Astrocyte of the spinal cord (primary cell): ENCODE measurements at places on chromosomes 3 and 15.

GRCh38 chr3:38644016-38644661 is 5.3 kb downstream of the SCN5A start:
- no peak for DNase-seq

DNA sequence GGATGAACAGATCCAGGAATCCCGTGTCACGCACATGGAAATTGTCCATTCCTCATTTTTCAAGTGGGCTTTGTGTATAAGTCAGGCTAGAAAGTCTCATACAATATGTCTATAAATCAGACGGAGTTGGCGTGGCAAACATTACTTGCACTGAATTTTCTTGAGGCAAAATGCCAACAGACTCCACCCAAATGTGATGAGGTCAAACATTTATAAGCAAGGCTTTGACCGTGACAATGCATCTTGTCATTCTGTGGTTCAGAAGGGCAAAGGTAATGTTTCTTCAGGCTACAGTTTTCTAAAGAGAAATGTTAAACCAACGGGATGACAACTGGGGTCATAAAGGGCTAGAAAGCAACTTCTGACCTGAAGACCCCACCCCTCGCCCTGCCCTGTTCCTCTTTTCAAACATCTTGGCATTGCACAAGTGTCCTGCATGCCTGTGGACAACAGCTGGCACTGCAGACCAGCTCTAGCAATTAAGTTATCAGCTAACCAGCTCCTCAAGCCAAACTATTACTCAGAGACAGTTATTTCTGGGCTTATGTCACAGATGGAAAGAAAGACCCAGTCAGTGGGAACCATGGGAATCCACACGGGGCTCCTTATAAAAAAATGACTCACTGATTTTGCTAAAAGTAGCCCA is 36.5 kb upstream of the SPTBN5 start:
- peak; percentile 95 for DNase-seq

- no peak for DNase-seq
These were observed 52.5 kb downstream of the CPN2 start for GRCh38 chr3:194298331-194299227.

- peak; percentile 96 for DNase-seq
These were observed 65.4 kb downstream of the AQP9 start for GRCh38 chr15:58203537-58203936.

DNA sequence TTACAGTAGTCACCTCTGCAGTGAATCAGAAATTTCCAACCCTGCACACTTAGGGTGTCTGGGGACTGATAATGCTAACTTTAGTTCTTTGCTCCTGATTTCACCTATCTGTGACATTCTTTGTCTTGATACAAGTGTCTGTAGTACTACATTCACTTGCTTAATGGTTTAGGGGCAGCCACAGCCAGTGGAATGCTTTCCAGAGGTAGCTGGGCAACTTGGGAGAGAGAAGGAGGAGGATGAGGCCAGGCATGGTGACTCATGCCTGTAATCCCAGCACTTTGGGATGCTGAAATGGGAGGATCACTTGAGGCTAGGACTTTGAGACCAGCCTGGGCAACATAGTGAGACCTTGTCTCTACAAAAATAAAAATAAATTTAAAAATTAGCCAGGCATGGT is 8.5 kb downstream of the BAHD1 start:
- DNase-seq = no peak

GRCh38 chr15:34725556-34725955 is 29.2 kb downstream of the GJD2 start:
- DNase-seq = no peak

DNA sequence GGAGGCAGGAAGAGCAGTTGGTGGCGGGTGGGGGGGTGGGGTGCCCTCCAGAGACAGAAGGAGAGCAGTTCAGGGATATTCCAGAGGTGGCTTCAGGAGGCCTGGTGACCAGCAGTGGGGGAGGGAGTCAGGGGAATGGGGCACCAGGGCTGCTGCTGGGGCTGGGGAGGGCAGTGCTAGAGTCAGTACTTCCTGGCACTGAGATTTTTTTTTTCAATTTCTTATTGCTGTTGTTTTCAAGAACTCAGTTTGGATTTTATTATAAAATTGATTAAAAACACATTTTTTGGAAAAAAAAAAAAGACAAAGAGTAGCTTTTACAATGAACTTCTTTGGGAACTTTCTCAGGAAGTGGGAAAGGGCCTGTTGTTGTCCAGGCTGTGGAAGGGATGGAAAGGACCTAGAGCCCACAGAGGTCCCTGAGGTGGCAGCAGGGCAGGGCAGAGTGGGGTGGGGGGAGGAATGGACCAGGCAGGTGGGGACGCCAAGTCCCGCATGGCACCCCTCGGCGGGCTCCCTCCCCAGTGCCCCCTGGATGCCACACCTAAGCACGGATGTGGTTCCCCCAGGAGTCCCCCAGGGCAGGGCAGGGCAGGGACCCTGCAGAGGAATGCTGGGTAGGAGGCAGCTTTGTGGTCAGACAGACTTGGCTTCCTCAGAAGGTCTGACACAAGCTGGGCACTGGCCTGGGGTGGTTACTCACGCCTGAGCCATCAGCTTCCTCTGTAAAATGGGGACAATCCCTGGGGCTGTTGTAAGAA is 8.5 kb upstream of the ANPEP start:
- peak; percentile 42 for DNase-seq

DNA sequence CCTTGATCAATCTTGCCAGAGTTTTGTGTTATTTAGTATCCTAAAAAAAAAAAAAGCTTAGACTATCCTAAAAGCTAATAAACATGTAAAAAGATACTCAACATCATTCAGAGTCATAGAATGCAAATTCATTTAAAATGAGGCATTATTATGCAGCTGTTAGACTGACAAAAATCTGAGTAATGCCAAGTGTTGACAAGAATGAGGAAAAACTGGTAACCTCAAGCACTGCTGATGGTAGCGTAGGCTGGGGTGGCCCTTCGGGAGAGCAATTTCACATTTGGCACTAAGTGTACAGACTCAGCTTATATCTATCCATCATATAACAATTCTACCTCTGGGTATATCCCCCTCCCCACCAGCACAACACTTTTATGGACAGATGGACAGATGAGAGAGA is 280.4 kb downstream of the RAP2B start:
- DNase-seq = no peak

DNA sequence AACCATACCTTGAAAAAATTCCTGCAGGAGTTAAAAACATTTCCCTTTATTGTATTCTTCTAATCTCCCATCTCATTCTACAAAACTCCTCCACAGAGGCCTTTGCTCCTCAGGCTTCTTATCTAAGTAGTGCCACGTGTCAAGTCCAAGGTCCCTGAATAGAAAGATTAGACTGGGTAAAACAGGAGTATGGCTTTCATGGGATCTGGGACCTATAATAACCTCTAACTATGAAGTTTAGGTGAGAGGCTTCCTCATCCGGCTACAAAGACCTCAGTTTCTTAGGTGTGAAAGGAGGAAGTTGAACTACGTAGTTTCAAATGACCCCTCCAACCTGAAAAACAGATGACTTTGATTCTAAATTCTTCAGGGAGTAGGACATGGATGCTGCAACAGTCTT is 20.0 kb downstream of the GPR15 start:
- no peak for DNase-seq

DNA sequence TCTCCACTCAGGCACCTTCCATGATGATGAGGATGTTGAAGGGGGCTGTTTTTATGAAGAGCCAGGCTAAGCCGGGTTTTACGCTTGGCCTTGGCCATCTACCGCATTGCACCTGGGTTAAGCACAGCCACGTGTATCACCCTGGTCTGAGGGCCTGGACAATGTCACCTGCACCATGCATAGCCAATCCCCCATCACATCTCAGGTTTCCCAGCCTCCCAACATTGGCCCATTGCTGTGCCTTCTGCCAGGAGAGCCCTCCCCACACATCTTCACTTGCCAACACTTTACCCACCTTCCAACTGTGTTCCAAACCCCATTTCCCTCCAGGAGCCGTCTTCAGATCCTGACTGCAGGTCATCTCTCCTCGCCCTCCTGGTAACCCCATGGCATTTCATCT is 135.3 kb upstream of the ABHD17C start:
- no peak for DNase-seq

DNA sequence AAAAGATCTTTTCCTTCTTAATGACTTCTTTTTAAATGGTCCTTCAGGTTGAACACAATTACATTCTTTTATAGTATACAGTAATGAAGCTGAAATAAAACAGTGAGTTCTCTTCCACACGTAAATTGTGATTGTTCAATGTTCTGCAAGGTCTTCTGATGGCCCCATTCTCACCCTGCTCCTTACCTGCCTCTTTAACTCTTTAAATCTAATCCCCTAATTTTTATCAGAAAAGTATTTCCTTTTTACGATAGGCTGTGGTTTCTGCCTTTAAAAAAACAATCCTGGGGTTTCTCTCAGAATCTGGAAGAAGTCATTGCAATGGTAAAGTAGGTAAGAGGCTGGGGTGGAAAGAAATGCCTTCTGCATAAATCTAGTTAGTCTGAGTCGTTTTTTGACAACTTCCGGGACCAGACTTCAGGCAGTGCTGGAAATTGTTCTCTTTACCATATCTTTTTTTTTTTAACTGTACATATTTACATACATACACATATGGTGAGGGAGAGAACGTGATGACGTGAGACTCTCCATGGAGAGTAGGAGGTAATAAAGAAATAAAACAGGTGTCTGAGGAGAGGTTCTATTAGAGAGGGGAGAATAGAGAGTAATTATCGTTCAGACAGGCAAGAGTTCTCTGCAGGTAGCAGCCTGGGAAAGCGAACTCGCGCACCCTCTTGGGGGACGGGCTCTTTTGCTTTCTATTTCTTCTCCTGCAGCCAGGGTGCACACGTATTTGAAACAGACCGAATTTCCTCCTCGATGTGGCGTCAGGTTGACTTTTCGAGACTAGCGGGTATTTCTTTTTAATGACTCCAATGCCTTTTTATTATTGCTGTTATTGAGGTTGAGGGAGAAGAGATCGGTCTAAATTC is at the start of gene SIDT1:
SIDT1 (plus strand) TSS at position 730 of the 872 bp plus-strand sequence. CDS start 467 bp downstream, outside the sequence.
- DNase-seq = peak; percentile 13

DNA sequence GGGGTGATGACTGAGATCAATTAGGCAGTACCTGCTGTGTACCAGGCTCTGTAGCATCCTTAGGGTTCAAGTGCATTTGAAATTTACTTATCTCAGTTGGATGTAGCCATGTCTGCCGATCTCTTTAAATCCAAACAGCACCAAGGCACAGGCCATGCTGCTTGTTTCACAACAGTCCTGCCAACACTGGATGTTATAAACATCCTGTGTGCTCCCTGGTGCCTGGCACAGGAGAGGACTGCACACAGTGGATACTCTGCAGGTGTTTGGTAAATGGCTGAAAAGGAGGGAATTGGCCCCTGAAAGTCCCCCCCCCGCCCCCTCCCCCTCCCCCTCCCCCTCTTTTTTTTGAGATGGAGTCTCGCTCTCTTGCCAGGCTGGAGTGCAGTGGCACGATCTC is 27.0 kb downstream of the CTSH start:
- DNase-seq = no peak

DNA sequence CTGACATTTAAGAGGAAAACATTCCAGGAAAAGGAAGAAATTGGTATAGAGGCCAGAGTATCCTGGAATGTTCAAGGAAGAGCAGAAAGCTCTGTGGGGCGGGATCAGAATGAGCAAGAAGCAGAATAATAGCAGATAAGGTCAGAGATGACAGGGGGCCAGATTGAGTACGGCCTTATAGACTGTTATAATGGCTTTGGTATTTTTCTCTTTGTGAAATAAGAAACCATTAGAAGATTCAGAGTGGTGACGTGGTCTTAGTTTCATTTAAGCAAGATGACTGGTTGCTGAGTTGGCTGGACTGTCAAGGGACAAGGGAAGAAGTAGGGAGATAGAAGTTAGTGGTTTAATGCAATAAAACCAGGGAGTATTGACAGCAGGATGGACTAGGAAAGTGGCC is 218.3 kb upstream of the SOX2 start:
- DNase-seq = peak; percentile 71

DNA sequence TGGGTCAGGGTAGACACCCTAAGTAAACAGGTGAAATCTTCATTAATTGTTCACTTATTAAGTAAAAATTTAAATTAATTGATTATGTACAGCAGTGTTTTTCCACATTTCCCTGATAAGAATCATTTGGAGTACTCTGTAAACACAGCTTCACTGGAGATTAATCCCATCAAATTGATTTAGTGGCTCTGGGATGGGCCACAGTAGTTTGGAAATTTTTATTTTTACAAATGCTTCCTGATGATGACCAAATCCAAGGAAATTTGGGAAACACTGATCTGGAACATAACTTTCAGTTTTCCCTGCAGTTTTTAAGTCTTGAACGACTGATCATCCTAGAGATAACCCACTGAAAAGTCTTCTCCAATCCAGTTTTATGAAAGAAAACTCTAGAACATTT is 18.8 kb upstream of the RPLP1 start:
- DNase-seq = no peak

- DNase-seq = no peak
These were observed 10.9 kb upstream of the EHD4 start for GRCh38 chr15:41983221-41983620.

DNA sequence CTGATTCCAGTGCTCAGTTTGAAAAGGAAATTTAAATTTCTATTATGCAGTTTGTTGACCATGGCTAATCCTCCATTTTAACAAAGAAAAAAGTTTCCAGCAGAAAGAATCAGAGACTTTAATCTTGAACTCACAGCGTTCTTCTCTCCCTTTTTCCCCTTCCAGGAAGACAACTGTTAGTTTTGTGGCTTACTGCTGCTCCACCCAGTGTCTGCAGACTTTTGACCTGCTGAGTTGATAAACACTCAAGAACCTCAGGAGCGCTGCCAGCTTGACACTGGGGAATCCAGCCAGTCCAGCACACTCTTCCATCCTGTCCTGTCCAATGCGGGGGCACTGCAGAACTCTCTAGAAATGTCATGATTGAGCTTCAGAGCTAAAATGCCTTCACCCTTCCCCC is 134.6 kb downstream of the LRRC28 start:
- DNase-seq = peak; percentile 58

DNA sequence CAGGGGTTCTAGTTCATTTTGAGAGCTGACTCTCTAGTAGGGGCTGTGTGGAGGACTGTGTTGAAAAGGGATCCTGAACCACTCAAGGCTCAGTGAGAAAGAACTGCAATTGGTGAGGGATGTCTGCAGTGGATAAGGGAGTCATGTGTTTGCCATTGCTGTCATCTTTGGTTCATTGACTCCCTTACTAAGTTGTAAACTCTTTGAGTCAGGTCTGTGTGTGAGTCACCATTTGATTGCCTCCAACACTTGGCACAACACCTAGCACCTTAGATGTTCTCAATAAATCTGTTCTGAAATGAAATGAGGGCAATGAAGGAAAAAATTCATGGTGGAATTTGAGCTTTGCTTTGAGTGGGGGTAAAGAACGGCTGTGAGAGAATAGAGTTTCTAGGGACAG is 51.7 kb downstream of the PLS1 start:
- DNase-seq = peak; percentile 58
